ENCODE measurements at places on chromosomes 1 and 21. TPM values are rescaled to one million over a fixed set of nuclear protein-coding genes. Genes with fewer than 3 reads are reported as not detected.

DNA sequence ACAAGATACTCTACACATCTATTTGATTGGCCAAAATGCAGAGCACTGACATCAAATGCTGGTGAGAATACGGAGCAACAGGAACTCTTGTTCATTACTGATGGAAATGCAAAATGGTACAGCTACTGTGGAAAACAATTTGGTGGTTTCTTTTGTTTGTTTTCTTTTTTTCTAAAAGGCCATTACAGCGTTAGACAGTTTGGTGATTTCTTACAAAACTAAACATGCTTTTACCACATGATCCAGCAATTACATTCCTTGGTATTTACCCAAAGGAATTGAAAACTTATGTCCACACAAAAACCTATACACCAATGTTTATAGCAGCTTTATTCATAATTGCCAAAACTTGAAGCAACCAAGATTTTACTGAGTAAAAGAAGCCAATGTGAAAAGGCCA lies 66.4 kb upstream of the FBXO28 start:
- no peak for DNase-seq

- DNase-seq = no peak
These were observed 366.1 kb upstream of the ST6GALNAC5 start for GRCh38 chr1:76501136-76501535.

- DNase-seq = no peak
These were observed 55.2 kb downstream of the LRRN2 start for GRCh38 chr1:204630132-204630905.

GRCh38 chr1:31479811-31480210 lies 66.8 kb downstream of the SERINC2 start:
- no peak for DNase-seq

The NTMT2 gene
- total RNA-seq = 5.9 TPM

GRCh38 chr1:53062708-53063591 lies 937 bp downstream of the PODN start:
- no peak for DNase-seq

DNA sequence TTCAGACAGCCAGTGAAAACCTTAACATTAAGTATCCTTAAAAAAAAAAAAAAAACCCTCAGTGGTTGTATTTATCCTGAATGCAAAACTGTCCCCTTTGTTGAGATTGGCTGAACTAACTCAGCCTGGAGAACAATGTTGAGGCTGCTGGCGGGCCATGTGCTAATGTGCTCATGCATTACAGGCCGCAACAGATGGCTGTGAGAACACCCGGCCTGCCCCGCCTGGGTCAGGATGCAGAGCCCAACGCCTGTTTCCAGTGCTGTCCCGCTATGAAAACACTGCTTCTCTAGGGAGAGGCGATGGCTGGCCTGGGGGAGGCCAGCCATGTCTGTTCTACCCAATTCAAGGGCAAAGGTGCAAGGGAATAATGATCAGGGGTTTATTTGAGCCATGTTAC lies 13.8 kb downstream of the OLIG2 start:
- no peak for DNase-seq

DNA sequence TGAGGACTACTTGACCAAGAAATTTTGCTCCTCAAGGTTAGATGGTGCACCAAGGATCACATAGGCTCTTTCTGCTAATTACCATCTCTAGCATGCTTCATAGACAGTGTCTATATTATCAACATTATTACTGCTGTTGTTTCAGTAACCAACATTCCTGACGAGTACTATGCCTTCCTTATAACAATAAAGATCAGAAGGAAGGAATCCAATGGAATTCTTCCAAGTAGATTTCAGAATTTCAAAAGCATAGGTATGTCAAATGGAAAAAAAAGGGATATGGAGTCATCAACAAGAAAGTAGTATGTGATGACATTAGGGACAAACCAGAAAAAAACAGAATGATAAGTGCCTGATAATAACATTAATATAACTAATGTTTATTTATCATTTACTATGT lies 39.6 kb upstream of the LPGAT1 start:
- DNase-seq = no peak
